ENCODE measurements at places on chromosomes 11 and 22. TPM values are rescaled to one million over a fixed set of nuclear protein-coding genes. Genes with fewer than 3 reads are reported as not detected.

GRCh38 chr11:72478669-72479068 is 44.3 kb upstream of the CLPB start:
- DNase-seq = no peak

Gene SOX10
- not detected for total RNA-seq

Gene C11orf87
- not detected for total RNA-seq

DNA sequence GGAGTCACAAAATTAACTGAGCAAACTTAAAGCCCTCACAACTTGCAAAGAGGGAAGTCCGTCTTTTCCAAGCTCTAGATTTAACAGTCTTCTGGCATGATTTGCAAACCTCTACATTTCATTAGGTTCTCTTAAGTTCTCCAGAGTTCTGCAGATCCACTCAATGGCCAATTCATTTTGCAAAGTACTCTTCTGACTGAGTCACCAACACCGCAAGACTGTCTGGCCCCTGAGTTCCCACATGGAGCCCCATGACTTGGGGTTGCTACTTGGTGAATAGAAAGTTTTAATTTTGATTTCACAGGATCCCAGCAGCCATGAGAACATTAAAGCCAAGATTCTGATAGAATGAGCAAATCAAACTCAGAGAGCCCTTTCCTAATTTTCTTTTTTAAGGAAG is 134.5 kb downstream of the PLEKHA7 start:
- no peak for DNase-seq

GRCh38 chr22:26460202-26460601 is 23.4 kb downstream of the HPS4 start:
- DNase-seq = no peak

DNA sequence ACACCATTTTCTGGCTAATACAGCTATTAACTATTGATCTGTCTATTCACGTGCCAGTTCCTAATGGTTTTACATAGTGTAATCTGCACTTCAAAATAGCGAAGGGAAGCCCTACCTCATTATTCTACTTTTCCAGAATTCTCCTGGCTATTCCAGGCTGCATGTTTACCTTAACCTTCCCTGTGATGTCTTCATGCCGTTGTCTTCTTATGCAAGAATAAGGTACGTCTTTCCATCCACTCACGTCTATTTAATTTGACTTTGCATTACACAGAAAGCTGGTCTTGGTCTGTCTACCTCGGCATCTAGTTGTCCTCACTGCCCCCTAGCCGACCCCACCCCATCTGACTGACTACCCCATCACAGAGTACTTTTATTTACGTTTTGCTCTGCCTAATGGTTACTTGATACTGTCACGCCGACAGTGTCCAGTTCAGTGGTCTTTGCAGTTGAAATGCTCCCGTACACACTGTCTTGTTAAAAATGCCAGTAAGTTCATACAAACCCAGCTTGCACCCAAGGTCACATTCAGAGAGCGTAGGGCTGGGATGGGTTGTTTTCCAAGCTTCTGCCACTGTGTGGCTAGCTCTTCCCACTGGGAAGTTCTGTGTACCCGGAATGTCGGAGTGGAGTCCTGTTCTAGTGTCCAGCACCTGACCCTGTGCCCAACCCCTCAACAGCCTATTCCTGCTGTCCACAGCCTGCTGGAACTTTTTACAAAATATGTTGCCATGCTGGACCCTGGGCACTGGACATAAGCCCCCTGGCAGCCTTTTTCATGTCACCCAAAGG is 15.0 kb downstream of the NEAT1 start:
- peak; percentile 6 for DNase-seq

GRCh38 chr22:31040542-31041398 is 40.3 kb upstream of the SMTN start:
- no peak for DNase-seq

DNA sequence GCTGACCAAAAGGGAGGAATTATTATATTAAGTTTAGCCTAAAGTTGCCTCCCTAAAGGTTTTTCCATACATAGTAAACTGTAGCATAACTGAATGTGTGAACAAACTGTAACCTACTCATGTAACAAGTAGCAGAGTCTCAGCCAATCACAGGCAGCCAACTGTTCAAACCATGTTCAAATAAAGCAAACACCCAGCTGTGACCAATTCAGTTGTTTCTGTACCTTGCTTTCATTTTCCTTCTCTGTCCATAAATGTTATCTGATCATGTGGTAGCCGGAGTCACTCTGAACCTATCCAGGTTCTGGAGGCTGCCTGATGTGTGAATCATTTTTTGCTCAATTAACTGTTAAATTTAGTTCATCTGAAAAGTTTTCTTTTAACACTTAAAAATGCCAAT is 373.5 kb downstream of the GUCY1A2 start:
- peak; percentile 72 for DNase-seq

Gene FOSL1
- total RNA-seq = 12.9 TPM

GRCh38 chr11:74175920-74176319 is 4.8 kb downstream of the PPME1 start:
- no peak for DNase-seq

Gene C22orf31
- not detected for total RNA-seq

- no peak for DNase-seq
These were observed 341.1 kb upstream of the B3GAT1 start for GRCh38 chr11:134752964-134753770.

DNA sequence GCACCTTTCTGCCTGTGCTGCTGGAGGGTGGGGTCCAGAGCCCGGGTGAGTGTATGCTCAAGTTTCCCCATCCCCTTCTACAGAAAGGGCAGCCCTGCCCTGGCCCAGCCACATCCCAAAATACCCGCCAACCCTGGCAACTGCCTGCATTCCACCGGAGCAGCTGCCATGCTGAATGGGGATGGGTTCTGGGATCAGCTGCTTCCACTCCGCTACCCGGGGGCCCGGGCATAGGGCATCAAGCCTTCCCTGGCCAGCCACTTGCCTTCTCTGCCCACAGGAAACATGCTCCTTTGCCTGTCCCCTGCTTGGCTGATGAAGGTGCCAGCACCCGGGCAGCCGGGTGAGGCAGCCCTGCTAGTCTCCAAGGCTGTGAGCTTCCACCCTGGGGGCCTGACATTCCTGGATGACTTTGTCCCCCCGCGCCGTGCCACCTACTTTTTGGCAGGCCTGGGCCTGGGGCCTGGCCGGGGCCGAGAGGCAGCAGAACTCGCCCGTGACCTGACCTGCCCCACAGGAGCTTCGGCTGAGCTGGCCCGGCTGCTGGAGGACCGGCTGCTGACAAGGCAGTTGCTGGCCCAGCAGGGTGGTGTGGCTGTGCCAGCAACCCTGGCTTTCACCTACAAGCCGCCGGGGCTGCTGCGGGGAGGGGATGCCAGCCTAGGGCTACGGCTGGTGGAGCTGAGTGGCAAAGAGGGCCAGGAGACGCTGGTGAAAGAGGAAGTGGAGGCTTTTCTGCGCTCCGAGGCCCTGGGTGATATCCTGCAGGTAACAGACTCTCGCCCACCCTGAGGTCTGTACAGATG is 3.2 kb downstream of the CARNS1 start:
- no peak for DNase-seq

Gene RAB30
- total RNA-seq = 16.9 TPM

- DNase-seq = peak; percentile 79
These were observed 2093.5 kb downstream of the LRRC4C start for GRCh38 chr11:39365809-39366436.

DNA sequence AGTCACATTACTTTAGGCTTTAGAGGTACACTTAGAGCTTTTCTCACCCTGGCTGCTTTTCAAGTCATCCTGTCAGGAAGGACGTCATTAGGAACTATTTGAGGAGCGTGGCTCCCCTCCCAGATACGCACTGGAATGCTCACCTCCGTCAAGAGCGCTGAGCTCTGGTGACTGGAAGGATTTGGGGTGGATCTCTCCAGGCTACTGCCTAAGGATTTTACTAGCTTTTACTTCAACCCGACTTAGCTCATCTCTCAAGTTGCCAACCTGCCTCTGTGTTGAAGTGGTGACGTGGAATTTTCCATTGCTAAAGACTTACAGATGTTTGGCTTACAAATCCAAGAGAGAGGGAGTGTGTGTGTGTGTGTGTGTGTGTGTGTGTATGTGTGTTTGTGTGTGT is 355.3 kb upstream of the CCDC90B start:
- DNase-seq = peak; percentile 30

- no peak for DNase-seq
These were observed 53.2 kb upstream of the EHF start for GRCh38 chr11:34567733-34568132.

GRCh38 chr22:49491726-49492125 is 335.9 kb downstream of the BRD1 start:
- no peak for DNase-seq

DNA sequence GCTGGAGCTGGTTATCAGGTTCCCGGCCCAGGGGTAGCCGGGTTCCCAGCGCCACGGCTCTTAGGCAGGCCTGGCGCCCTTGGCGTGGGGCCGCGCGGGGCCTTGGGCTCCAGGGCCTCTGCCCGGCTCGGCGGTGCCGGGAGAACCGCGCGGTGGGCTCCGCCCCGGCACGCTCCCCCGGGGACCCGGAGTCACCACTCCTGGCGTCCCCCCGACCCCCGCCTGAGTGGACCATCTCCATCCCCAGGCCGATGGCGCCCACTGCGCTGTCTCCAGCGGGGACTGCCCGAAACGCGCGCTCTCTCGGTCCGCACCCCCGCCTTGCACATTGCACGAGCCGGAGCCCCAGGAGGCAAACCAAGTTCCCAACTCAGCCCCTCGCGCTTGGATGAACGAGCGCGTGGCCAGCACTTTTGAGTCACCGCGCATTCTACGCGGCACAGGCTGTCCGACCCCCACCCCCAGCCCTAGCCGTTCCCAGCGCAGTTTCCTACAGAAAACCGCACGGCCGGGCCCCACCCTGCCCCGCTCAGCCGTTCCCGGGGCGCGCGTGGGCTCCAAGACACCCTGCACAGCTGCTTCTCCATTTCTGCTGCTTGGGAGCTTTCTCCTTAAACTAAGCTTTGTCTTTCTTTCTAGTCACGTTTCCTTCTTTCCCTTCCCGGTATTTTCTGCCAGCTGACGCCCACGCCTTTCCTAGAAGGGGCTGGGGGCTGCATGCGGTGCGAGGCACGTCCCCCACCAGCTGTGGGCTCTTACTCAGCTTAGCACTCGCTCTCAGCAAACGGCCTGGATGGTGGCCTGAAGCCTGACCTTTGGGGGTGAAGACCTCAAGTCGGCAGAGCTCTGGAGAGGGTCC is 650 bp upstream of the CHID1 start:
- DNase-seq = no peak

Gene IGLL1
- not detected for total RNA-seq

GRCh38 chr11:15493921-15494620 is 379.3 kb downstream of the INSC start:
- peak; percentile 63 for DNase-seq

DNA sequence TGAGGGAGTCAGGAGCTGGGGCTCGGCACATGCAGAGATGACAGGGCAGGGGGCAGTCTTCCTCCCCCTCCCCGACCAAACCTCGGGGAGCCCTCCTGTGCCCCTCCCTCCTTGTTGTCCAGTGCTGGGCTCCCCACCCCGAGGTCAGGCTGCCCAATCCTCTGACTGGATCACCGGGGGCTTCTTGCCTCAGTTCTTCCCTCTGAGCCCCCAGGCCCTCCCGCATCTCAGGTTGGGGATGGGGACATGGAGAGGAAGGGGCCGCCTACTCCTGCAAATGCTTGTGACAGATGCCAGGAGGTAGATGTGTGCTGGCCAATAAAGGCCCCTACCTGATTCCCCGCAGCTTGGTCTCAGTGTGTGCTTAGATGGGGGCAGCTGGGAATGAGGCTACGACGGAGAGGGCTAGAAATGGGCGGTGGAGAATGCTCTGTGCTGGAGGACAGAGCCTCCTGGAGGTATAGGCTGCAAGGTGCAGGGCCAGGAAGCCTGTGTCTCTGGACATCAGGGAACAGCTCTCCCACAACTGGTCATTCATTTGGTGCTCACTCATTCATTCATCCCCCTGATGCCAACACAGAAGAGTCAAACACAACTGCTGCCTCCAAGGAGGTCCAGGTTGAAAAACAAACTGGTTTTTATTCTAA is 8.4 kb downstream of the RHBDD3 start:
- no peak for DNase-seq

- no peak for DNase-seq
These were observed 18.4 kb downstream of the PARVB start for GRCh38 chr22:44042249-44043218.

DNA sequence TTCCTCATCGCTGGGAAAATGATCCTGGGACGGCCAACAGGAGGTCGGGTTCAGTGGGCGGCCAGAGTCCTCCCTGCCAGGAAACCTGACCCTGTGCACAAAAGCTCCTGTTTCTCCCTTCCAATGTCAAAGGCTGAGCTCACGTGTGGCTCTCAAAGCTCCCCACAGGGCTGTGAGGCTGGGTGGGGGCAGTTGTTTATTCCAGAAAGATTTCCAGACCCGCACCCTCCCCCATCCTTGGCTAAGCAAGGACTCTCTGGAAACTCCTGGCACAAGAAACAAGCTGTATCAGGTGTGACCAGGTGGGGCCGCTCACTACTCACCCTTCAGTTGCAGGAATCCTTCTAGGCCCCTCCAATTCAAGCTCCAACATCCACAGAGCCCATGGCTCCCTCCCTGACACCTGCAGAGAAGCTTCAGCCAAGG is 131.9 kb downstream of the SHANK2 start:
- peak; percentile 20 for DNase-seq

Gene ASRGL1
- 10.6 TPM for total RNA-seq

GRCh38 chr11:36402568-36403170 is 106.6 kb downstream of the PRR5L start:
- DNase-seq = no peak

DNA sequence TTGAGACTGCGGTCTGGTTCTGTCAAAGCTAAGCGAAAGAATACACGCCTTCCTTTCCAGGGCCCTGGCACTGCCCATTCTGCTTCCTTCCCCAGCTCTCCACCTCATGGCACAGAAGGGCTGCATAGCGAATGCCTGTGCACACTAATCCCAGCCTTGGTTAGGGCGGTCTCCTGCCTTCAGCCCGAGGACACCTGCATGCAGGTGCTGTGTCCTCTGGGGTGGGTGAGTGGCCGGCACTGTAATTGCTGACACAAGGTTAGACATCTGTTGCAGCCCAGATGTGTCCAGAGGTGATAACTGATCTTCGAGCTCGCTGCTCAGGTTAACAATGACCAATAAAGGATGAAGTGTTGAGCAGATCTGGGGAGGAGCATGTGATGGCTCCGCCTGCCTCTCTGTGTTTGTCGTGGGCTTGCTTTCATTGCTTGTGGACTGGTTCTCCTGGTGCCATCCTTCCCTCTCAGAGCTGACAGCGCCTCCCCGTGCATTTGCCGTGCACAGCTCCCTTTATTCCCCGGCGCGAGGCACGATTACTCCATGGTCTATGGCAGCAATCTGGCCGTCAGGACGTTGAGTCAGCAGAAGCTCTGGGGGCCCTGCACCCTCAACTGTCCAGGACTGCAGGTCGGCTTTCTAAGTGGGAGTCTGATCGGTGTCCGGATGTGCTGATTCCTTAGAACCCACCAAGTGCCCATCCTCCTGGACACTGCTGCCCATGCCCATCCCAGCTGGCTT is 1088.2 kb downstream of the BRD1 start:
- DNase-seq = no peak

DNA sequence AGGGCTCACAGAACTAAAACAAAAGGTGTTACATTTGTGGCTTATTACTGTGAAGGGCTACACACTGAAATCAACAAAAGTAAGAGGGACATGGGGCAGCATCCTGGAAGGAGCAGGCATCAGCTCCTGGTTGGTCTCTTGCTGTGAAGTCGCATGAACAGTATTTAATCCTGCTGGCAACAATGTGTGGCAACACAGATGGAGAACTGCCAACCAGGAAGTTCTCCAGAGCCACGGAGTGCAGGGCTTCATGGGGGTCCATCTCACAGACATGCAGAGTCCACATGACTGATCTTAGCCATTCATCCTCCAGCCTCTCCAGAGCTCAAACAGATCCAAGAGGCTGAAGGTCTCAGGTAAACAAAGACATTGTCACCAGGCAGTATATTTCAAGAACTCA is 32.8 kb upstream of the FGF3 start:
- no peak for DNase-seq

- DNase-seq = no peak
These were observed 306.6 kb downstream of the FAT3 start for GRCh38 chr11:92531065-92531739.

- no peak for DNase-seq
These were observed 17.0 kb upstream of the GLYATL1B start for GRCh38 chr11:59069087-59069486.
